ENCODE measurements at places on chromosomes 1 and 21.

- DNase-seq = no peak
These were observed 4.9 kb upstream of the TENT5C start for GRCh38 chr1:117600966-117601365.

- no peak for DNase-seq
These were observed 117.4 kb upstream of the PAXBP1 start for GRCh38 chr21:32888971-32889370.

GRCh38 chr1:168836469-168836868 lies 107.5 kb upstream of the DPT start:
- DNase-seq = no peak

DNA sequence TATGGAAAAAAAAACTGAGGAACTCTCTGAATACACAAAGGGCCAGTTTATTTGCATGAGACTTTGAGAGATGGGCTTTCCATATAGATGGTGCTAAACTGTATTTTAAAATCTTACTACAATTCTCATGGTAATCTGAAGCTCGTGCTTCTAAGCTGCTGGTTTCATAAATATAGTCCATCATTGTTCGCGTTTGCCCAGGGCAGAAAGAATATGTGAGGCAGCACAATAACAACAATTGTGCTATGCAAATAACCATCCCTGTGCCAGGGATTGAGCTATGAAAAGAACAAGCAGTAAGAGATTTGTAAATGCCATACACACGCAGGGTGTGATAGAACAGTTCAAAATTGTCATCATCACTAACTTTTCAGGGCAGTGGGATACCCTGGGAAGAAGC lies 4.9 kb upstream of the EPS15 start:
- no peak for DNase-seq

DNA sequence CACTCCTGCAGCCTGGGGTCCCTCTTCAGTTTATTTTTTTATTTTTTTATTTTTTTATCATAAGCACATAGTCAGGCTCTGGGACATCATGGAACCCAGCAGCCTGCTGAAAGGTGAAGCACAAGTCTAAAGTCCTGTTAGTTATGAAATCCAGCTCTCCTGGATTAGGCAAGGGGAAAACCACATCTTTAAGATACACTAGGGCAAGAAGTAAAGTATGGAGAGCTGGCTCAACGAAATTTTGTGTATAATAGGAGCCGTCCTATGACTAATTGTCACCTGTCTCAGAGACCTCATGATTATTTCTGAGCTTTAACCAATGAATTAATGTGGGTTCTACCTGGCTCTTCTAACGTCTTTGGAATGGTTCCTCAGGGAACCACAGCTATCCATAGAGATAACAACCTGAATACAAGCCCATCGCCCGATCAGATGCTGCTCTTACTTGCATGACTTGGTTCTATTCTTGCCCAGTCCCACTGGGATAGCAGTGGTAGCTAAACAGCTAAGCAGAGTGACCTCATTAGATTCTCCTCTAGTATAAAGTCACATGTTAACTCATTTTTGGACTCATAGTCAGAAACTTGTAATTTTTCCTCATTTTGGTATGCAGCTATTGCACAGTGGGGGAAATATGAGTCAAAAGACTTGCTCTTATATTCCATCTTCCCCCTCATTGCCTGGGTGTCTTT lies 122.7 kb downstream of the LMO4 start:
- no peak for DNase-seq

GRCh38 chr1:159168043-159168442 lies 3.4 kb upstream of the CADM3 start:
- DNase-seq = no peak
